ENCODE measurements at places on chromosomes 3 and 15.

DNA sequence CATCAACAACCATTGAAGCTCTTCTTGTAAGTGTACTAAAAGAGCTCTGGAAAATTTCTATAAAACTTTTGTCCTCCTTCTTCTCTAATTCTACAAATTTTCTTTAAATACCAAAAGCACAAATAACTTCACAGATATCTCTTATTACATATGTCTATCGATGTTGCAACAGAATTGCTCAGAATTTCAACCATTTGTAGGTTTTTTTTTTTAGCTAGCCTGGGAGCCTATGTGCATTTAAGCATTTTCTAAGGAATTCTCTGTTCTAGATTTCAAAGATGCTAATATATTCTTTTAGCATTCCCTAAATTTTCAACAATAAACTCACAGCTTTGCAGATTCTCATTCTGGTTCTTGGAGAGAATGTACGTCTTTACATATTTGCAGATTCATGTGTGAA is 774.3 kb upstream of the NR2F2 start:
- no peak for DNase-seq

- DNase-seq, result no peak
Observed at GRCh38 chr3:124748560-124749198, 18.4 kb downstream of the UMPS start.

- no peak for DNase-seq
Observed at GRCh38 chr15:64146520-64146884, 5.0 kb upstream of the SNX22 start.

DNA sequence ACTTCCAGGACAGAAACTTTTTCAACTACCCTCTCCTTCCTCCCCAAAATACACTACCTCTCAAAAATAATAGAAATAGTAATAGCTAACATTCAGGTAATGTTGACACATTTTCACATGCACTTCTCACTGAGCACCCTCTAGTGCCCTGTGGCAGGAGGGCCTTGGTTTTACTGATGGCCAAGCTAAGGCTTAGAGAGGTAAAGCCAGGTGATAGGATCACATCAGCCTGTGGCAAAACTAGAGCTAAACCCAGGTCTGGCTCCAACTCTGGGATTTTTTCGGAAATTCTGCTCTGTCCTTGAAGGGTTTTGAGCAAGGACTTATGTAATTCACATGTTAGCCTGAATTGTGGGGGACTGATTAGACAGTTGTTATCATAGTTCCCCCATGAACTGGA is 922 bp upstream of the TAMM41 start:
- no peak for DNase-seq

- DNase-seq, result no peak
Observed at GRCh38 chr3:46829699-46830208, 33.5 kb downstream of the MYL3 start.

GRCh38 chr15:101563176-101563796 is 73.8 kb upstream of the PCSK6 start:
- DNase-seq, result no peak

DNA sequence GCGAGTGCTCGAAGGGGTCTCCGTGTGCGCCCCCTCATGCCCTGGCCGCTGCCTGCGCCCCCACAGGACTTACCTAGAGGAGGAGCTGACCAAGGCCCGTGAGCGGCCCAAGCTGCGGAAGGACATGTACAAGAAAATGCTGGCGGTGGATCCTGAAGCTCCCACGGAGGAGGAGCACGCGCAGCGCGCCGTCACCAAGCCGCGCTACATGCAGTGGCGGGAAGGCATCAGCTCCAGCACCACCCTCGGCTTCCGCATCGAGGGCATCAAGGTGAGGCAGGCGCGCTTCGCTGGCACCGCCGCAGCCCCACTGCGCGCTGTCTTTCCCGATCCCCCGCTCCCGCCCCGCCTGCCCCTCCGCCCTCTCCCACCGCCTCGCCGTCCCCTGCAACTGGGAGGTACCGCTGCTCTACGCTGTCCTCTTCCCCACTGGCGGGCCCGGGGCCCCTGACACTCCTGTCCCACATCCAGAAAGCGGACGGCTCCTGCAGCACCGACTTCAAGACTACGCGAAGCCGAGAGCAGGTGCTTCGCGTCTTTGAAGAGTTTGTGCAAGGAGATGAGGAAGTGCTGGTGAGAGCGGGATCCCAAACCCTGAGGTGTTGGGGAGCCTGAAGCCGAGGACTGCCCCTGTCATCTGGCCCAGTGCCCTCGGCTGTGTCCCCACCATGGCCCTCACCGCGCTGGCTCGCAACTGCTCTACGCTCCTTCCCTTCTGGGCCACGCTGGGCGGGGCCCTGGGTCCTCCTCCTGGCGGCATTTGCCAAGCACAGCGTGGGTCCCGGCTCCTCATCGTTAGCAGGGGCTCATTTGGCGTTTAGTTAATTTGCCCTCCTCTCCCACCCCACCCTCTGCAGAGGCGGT is 8.5 kb downstream of the ITPKA start:
- DNase-seq, result no peak

DNA sequence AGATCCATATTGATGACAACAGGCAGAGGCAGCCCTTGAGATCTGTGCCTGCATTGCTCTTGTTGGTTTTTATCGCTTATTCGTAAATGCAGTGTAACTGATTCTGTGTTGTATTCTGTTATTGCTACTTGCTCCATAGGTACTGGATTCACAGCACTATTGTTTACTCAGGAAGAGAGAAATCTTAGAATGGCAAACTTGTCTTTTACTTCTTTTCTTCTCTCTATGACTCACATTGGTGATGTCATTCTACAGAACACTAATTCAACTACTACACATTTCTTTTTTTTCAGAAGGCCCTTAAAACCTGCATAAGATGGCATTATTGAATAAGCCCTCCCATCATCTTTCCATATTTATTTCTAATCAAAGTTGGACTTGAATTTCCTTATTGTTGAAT is 201.0 kb upstream of the GBE1 start:
- DNase-seq, result peak; percentile 33

DNA sequence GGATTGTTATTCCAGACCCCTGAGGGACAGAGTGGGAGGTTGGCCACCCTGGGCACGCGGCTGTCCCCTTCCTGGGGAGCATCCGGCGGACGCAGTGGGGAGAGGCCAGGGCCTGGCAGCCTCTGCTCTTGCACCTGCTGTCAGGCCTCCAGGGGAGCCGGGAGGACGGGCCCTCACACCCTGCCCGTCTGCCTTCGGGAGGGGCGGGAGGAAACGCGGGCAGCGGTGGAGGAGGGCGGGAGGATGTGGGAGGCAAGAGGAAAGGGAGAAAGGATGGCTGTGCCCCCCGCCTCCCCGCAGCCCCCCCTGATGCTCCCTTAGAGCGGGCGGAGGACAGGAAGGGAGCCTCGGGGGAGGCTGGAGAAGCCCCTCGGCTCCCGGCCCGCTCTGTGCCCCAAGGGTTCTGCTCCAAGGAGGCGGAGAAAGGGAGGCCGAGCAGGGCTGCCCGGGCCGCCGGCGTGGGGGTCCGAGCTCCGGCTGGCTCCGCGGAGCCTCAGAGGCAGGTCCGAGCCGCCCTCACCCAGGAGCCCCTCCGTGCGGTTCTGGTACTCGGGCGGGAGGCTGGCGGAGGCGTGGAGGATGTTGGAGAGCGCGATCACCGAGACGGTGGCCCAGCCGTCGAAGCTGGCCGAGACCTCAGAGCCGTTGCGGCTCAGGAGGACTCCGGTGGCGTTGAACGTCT is 40.9 kb downstream of the MUC20 start:
- no peak for DNase-seq

GRCh38 chr3:169665264-169666075 is 2.0 kb upstream of the MECOM start:
- DNase-seq, result no peak

- peak; percentile 28 for DNase-seq
Observed at GRCh38 chr15:81386947-81387346, 12.9 kb upstream of the TMC3 start.

GRCh38 chr3:186133980-186134379 is 25.1 kb upstream of the ETV5 start:
- DNase-seq, result no peak

DNA sequence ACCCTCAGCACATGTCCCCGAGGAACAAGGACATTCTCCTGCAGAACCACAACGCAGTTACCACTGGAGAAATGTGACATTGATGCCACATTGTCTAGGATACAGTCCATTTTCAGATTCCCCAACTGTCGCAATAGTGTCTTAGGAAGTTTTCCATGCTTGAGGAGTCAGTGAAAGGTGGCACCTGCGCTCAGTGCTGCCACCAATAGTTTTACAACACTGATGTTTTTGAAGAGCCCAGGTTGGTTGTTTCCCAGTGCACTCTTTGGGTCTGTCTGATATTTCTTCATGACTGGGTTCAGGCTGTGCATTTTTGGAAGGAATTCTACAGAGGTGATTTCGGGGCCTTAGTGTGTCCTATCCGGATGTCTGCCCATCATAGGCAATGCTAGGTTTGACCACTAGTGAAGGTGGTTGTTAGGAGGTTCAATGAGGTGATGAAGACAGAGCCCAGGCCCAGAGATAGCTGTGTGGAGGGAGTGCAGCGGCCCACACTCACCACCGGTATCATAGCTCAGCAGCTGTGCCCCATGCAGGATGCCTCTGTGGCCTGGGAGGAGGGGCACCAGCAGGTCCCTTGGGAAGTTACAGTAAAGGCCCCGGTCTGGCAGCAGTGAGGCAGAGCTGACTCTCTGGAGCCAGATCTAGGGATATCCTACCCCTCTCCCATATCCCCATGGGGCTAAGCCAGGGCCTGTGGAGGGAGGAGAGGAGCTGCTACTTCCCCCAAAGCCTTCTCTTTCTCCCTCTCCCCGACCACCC is 96.6 kb downstream of the DNAJB8 start:
- no peak for DNase-seq

DNA sequence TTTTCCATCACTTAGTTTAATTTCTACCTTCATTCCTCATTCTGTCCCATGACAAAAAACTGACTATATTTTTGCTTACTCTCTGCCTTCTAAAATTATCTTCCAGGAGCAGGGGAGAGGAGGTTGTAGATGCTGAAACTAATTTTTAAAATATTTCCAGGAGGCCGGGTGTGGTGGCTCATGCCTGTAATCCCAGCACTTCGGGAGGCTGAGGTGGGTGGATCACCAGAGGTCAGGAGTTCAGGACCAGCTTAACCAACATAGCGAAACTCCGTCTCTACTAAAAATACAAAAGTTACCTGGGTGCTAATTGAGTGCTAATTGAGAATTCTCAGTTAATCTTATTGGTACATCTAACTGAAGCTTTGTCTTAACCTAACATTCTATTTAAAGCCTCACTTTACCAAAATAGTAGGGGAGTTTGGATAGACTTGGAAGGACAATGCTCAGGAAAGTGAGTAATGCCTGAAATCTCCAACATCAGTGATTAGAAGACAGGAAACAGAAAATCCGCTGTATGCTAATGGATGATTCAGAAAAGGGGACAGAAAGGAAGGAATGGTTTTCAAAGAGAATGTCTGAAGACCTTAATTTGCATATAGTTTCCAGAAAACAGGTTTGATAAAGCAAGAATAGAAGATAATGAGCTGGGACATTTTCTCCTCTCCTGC is 336.1 kb downstream of the GBE1 start:
- DNase-seq, result peak; percentile 79

- DNase-seq, result no peak
Observed at GRCh38 chr3:188059351-188059750, 94.6 kb upstream of the LPP start.

- DNase-seq, result no peak
Observed at GRCh38 chr3:21790466-21790865, 39.5 kb upstream of the ZNF385D start.

- no peak for DNase-seq
Observed at GRCh38 chr15:64513823-64514222, 53.4 kb downstream of the ZNF609 start.

DNA sequence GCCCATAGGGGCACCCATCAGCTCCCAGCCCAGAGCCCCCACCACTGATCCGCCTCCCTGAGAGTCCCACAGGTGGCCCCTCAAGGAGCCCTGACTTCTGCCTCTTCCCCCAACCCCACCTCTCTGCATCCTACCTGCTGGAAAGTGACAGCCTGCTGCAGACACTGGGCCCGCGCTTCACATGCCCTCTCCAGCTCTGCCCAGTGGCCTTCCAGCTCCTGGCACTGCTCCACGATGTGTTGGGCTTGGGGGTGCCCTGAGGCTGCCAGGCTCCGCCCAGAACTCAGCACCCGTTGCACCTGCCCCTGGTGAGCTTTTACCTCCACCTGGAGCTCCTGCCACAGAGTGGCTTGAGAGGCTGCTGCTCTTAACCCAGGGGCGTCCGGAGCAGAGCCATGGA is 20.1 kb downstream of the SPTBN5 start:
- no peak for DNase-seq

GRCh38 chr15:74431116-74431515 is 2.6 kb downstream of the SEMA7A start:
- no peak for DNase-seq

- no peak for DNase-seq
Observed at GRCh38 chr15:28875461-28876000, 10.2 kb upstream of the APBA2 start.

DNA sequence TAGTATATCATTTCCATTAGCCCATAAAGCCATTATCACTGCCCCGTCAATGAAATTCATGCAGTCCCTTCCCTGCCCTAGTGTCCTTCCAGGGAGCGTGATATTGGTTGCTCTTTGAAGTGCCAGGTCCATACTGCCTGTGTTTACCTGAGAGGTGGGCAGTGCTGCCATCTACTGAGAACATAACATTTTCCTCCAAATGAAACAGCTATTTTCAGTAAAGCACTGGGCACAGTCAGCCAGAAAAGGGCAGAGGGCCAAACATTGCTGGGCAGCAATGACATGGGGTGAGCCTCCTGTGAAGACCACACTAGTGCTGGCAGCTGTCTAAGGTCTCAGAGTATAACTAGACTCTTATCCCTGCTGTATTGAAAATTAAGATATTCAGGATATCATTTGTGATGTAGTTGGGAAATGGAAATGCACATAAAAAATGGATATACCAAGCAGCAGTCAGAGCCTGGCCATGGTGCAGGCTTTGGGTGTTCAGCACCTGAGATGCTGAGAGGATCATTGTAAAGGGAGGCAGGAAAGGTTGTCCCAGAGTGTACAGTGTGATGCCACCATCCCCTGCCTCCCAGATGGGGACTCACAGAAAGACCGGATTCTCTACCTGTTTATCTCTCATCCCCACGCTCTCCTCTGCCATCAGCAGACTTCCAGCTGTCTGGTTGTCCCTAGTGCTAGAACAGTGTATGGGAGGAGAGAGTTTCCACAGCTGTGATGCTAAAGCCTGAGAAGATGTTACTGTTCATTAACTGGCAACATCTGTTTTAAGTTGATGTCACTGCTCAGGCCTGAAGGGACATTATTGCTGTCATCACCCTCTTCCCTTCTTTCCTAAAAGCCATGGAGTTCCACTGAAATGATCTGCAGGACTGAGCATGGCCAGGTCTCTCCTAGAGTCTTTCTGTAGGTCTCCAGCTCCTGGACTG is 108.8 kb downstream of the ARNT2 start:
- peak; percentile 43 for DNase-seq

GRCh38 chr3:9295007-9295406 is 45.6 kb upstream of the SRGAP3 start:
- no peak for DNase-seq

DNA sequence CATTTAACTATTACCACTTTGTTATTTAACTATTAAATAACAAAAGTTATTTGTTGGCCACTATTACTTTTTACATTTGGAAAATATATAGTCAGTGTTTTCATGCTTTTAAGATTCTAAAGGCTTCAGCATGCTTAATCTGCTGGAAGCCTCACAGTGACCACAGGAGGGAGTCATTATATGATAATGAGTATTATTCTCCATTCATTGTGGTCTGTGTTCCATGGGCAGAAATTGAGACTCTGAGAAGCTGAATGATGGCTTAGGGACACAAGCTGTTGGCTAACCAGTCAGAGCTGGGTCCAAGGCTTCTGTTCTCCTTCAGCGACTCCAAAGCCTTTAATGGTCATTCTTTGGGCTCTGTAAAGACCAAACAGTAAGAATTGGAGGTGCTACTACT is 64.7 kb downstream of the BFSP2 start:
- peak; percentile 69 for DNase-seq

- peak; percentile 38 for DNase-seq
Observed at GRCh38 chr3:134057006-134057653, 27.4 kb upstream of the SLCO2A1 start.

Data from ELR (cell line).